ENCODE measurements at places on chromosomes 5 and 9.

GRCh38 chr5:42929871-42930270 lies 110.2 kb downstream of the ANXA2R start:
- DNase-seq, result no peak

- no peak for DNase-seq
Observed at GRCh38 chr5:103452089-103452488, 110.5 kb downstream of the NUDT12 start.

GRCh38 chr5:165370794-165371193 lies 1865.4 kb downstream of the MAT2B start:
- DNase-seq, result no peak

GRCh38 chr9:83299094-83299493 lies 236.2 kb upstream of the RASEF start:
- DNase-seq, result no peak

GRCh38 chr9:94692601-94693000 lies 33.9 kb upstream of the AOPEP start:
- no peak for DNase-seq

DNA sequence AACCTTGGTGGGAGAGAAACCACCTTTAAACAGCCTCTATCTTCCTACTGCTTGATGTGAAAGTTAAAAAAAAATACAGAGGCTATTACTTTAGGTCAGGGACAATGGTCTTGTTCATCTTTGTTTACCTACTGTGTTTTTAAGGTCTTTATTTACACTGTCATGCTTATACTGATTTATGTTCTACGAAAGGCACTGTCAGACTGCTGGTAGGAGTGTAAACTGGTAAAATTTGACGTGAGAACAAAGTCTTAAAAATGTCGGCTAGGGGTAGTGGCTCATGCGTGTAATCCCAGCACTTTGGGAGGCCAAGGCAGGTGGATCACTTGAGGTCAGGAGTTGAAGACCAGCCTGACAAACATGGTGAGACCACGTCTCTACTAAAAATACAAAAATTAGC lies 42.1 kb upstream of the ELOVL7 start:
- DNase-seq, result no peak

GRCh38 chr5:140181525-140181924 lies 6.5 kb downstream of the CYSTM1 start:
- DNase-seq, result no peak

DNA sequence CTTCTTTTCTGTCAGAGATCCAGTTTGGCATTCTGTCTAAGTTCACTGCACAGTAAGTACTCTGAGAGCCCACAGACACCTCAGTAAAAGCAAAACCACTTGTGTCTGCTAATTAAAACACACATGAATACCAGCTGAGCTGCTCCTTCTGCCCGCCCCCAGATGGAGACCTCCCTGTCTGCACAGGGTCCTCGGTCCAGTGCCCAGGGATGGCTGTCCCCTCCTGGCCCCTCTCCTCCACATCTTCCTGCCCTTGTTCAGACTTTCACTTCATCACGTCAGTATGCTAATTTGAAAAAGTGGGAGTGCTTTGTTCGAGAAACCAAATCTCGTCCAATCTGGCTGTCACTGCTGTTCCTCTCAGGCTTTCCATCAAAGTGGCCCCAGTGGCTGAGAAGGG lies 43.5 kb downstream of the LIX1 start:
- DNase-seq, result no peak

- DNase-seq, result no peak
Observed at GRCh38 chr5:116953251-116953930, 378.8 kb upstream of the SEMA6A start.

DNA sequence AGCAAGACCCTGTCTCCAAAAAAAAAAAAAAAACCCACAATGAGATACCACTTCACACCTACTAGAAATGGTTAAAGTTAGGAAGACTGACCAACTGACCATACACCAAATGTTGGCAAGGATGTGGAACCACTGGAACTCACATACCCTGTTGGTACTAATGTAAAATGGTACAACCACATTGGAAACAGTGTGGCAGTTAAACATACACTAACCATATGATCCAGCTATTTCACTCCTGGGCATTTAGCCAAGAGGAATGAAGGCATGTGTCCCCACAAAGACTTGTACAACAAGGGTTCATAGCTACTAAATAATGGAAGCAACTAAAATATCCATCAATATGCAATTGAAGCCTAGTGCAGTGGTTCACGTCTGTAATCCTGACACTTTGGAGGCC lies 21.3 kb downstream of the NAIF1 start:
- DNase-seq, result no peak

- DNase-seq, result no peak
Observed at GRCh38 chr5:5066276-5067186, 73.6 kb upstream of the ADAMTS16 start.

DNA sequence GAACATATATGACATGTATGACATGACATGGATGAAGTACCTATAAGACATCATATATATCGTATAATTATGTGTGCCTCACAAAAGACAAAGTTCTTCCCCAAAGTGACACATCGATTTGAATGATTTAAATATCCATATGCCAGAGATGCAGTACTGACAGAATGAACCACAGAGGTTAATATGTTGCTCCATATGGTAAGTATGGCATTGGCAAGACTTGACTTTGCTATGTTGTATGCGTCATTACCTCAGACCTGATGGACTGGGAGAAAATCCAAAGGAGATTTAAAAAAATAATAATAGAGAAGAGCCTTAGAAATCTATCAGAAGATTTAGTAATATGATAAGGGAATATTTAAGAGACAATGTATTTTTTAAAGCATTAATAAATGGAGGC lies 263.2 kb downstream of the PJA2 start:
- DNase-seq, result no peak

DNA sequence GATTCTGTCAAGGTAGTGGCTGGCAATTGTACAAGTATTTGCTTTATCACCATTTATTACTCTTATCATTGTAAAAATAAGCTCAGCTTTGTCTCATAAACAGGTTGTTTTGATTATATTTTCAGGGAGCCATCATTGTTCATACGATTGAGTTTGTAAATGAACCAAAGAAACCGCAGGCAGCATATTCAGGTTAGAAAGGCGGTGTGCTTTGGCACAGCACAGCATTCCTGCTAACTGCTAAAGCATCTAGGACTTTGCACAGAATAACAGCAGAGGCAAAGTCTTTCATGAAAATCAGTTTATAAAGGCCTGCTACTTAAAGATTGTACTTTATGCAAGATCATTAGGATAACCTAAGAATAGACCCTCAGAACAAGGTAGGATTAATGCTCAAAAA lies 281.5 kb upstream of the SLC24A2 start:
- DNase-seq, result no peak

DNA sequence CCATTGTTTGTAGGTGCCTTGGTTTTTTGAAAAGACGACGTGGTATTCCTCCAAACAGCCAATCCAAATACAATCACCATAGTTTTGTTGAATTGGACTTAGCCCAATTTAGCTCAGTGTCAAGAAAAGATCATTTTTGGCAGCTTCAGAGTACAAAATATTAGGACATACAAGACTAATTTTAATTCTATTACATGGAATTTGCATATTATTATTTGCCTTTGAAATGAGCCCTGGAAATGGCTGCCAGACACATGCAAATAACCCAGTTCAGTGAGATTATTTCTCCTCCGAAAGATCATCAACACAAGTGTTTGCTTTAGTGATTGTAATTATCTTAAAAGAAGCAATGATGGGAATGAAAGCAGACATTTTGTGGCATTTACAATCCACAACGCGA lies 89.3 kb downstream of the PLK2 start:
- no peak for DNase-seq

DNA sequence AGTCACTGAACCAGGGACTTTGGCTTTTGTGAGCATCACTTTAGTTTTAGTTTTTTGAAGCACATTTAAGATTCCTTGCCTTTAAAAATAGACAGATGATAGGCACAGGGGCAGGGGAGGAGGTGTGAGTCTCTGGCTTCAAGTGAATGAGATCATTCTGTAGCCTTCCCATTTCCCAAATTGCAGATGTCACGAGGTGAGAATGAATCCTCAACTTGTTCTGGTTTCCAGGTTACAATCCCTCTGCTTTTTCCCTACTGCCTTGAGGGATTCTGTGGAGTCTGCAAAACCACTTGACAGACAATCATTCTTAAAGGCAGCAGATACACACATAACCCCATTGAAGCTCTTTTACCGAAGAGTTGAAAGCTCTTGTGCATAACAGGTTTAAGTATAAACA lies 332.4 kb downstream of the DMAC1 start:
- no peak for DNase-seq

DNA sequence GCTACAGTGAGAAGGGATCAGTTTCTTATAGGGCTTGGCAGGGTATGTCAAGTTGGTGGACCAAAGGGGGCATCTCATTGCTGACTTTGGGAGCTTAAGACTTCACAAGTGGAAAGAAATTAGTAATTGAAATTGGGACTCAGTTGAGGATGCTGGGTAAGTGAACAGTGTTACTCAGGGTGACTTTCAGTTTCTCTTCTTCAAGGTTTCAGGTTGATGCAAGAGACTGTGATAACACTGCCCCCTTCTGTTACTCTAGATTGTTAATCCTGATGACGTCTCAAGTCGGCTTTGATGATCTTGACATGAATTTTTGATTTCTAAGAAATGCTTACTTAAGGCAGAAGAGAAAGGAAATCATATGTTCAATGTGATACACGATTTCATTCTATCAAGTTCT lies 21.3 kb downstream of the KCTD16 start:
- peak; percentile 87 for DNase-seq

DNA sequence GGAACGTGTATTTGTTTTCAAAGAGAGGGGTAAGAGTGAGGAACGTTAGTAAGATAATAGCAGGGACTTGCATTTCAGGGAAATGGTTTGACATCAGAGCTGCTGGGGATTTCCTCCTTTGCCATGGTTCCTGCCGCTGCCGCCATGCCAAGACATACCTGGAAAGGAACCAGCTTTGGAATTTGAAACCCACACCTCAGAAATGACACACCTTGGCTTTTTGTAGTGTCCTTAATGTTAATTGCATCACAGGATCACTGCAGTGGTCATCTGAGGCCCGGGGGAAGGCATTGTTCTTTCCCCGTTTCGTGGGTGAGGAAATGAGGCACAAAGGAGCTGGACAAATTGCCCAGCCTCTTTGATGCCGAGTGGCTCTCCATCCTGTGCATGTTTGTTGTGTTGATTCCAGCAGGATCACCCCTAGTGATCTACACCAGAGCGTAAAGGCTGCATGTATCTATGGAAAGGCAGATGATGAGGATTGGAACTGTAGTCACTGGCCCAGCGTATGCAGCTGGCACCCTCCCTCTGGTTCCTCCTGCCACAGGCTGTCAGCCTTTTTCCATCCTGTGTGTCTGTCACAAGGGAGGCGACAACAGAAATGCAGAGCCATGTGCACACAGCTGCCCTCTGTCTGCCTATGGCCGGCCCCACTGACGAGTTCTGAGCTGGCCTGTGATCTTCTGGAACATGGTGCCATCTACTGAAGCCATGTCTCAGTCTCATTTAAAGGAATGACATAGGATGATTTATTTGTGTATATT lies 37.8 kb downstream of the SLC46A2 start:
- no peak for DNase-seq

GRCh38 chr9:11546231-11546630 lies 933.4 kb upstream of the PTPRD start:
- DNase-seq, result no peak
